Cerebellar nuclear complex (tissue), 1 donor: ENCODE measurements at places on chromosomes 2 and 18.

DNA sequence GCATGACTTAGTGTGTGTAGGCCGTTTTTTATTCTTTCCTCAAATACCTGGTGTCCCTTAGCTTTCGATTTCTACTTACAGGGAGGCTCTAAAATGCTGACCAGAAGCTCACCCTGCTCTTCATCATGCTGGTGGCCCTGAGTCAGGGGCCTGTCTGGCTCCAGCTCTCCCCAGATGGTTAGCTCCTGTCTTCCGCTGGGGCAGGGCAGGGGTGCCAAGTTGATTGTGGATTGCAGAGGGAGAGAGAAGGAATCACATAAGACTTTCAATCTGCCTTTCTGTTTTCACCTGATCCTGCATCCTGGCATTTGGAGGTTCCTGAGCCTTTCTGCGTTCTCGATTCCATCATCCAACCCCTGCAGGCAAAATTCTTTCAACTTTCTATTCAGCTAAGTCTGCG lies 4.2 kb downstream of the CIB4 start:
- peak; percentile 32 for DNase-seq

GRCh38 chr2:86021396-86022378 lies 84.0 kb downstream of the POLR1A start:
- DNase-seq: no peak

DNA sequence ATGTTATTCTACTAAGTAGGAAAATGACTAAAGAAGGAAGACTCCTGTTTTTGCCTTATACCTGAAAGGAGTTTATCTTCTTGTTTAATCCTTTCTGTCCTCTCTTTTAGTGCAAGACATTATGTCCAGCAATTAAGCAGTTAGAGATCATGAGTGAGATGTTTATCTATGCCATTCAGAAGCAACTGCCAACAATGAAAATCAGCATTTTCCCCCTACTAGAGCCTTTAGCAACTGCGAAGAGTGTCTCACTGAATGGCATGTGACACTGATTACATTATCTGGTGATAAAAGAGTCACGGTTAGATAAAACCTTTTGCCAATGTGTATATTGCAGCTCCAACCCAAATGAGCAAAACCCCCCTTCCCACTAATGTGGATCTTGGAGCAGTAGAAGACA lies 357.7 kb upstream of the SYT4 start:
- no peak for DNase-seq

DNA sequence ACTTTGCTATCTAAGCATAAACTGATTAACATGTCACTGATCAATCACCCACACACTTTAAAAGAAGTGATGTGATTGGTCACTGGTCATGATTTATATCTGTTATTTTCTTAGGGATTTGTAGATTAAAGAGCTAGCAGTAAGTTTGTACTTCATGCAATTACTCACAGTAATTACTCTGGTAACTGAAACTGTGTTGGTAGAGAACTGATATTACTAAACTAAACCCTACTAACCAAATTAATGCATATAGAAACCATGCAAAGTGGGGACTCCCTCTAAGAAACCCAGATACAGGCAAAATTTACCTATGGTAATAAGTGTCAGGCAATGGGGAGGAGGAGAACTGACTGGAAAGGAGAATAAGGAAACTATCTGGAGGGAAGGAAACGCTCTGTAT lies 44.8 kb upstream of the C2orf15 start:
- DNase-seq: no peak
